Calu3 (cell line): ENCODE measurements at places on chromosomes 5 and 9. TPM values are rescaled to one million over a fixed set of nuclear protein-coding genes. Genes with fewer than 3 reads are reported as not detected.

The FOXD4L4 gene
- 1.5 and 1.8 TPM in 2 replicates for total RNA-seq

The PKD2L2 gene
- total RNA-seq = not detected in 2 replicates

The SLC6A18 gene
- not detected in 2 replicates for total RNA-seq

The INSYN2B gene
- not detected in 2 replicates for total RNA-seq

GRCh38 chr9:136433043-136433715 is 6.5 kb downstream of the INPP5E start:
- DNase-seq = no peak

- DNase-seq = no peak
Observed at GRCh38 chr5:173535976-173536639, 80.3 kb downstream of the BOD1 start.

- no peak for DNase-seq
Observed at GRCh38 chr5:34674187-34674586, 18.1 kb downstream of the RAI14 start.

- DNase-seq = no peak
Observed at GRCh38 chr5:15353086-15353645, 146.8 kb upstream of the FBXL7 start.

DNA sequence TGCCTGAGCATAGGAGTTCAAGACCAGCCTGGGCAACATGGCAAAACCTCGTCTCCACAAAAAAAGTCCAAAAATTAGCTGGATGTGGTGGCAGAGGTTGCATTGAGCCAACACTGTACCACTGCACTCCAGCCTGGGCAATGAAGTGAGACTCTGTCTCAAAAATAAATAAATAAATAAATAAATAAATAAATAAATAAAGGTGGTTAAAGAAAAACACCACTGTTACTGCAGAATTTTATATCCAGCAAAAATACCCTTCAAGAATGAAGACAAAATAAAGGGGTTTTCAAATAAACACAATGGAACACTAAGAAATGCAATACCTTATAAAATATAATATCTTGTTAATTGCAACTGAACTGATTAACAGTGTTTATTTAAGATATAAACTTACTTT is 150.2 kb upstream of the TBCA start:
- no peak for DNase-seq

DNA sequence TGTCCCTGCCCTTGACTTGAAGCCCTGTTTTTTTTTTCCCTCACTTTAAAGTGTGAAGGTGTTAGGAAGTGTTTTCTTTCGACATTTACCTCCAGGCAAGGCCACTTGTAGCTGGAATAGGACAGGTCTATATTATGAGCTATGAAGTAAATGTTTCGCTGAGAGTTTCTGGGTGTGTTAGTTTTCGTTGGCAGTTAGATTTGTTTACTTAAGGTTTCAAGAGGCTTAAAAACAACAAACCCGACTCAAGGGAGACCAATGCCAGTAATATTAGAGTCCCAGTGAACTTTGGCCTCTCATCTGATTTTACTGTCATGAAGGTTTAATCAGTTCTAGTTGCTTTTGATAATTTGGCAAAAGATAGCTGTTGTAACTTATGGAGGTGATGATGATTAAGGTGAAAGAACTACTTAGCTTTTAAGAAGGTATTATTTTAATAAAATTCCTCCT is 25.2 kb downstream of the OCLN start:
- peak; percentile 22 for DNase-seq

GRCh38 chr5:170631466-170632195 is 127.8 kb downstream of the KCNIP1 start:
- peak; percentile 64 for DNase-seq

GRCh38 chr5:8864053-8864452 is 681.8 kb downstream of the SEMA5A start:
- DNase-seq = peak; percentile 18

DNA sequence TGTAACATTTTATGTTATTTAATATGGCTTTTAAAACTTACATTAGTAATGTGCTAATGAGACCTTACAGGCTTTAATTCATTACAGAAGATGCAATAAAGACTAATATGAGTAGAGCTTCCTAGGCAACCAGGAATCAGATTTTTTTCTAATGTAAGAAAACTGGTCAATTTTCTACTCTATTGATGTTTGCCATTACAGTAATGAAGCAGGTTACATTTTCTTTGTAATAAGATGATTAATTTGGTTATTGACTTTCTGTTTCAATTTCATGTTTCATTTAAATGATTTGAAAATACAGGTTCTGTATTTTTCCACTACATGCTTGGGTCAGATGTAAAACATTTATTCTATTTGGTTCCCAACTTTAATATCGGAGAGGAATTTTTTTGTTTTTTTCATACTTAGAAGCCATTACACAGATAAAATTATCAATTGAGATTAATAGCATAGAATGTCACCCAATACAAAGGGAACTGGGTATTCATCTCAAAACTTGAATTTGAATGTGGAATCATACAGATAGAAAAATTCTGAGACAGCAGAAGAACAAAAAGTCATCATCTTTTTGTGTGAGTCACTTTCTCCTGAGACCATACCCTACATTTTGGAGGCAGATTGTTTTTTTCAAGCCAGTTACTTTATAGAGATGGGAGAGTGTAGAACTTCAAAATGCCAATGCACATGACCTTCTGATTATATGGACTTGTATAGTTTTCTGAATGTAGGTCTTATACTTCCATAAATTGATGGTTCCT is 133.6 kb upstream of the HMHB1 start:
- no peak for DNase-seq

DNA sequence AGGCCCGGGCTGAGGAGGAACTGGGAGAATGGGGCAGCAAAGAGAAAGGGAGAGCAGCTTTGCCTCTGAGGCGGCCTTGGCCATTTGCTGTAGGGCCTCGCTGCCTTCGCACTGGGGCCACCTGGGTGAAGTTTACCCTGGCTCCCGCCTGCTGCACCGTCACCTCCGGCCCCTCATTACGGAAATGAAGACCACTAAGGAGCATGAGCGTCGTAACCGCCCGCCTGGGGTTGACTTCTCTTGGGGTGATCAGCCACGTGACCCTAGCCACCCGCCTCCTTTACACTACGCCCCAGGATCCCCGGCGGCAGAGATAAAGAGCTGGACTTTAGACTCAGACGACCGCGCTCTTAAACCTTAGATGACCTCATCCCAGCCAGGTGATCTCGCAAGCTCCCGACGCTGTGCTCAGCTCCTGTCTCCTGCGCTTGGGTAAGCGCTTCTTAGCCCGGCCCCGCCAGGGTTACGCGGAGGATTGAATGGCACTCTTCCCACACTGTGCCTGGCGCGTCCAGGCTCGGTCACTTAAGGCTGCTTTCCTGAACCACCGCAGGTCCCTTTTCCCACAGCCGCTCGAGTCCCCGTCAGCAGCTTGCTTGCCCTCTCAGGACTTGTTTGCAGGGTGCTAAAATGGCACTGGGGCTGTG is 107.9 kb upstream of the LARP1 start:
- peak; percentile 55 for DNase-seq

DNA sequence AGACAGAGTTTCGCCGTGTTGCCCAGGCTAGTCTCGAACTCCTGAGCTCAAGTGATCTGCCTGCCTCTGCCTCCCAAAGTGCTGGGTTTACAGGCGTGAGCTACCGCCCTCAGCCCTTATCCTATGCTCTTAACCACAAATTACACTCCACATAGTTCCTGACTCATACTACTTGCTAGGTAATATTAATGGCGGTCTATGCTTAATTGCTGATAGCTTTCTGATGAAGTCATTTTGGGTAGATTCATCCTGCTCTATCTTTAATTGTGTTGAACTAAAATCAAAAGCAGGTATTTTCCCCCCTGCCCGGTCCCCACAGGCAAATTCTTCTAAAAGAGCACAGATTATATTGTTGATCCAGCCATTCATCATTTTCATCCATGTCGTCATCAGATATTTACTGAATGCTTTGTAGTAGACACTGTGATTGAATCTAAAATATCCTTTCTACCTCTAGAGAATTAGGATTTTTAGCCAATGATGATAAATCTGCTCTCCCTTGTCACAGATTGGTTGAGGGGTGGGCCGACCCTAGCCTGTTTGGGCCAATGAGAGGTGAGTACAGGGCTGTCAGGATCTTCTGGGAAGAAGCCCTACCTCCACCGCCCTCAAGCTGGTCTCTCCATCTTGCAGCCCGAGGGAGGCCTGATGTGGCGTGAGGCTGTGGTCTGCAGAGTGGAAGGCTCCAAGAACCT is 144.8 kb downstream of the NR3C1 start:
- no peak for DNase-seq

GRCh38 chr5:42570966-42571960 is 148.0 kb downstream of the GHR start:
- DNase-seq = no peak

- DNase-seq = peak; percentile 51
Observed at GRCh38 chr5:58871648-58872242, 288.9 kb downstream of the RAB3C start.

DNA sequence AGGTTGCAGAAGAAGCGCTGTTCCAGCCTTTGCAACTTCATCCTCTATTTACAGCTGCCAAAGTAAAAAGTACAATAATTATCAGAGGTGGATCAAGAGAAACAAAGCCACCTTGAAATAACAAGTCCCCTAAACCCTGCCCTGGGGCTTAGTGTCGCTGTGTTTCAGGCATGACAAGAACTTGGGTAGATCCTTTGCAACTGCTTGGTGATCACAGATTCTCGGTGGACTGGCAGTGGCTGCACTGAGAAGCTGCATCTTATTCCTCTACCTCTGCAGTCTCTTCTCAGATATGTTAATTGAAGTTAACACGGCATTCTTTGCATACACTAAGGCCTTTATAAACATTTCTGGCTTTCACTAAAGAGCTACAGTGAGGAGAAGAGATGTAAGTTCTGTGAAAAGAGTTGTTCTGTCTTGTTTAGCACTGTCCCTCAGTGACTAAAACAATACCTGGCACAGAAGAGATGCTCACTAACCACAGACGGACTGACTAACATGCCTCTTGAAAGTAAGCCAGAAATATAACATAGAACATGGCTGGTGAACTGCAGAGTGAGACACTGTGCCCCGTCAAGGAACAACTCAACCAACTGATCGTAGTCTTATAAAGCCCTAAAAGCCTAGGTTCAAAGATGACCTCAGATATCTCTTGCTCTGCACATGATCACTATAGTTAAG is 144.2 kb downstream of the MLLT3 start:
- no peak for DNase-seq

DNA sequence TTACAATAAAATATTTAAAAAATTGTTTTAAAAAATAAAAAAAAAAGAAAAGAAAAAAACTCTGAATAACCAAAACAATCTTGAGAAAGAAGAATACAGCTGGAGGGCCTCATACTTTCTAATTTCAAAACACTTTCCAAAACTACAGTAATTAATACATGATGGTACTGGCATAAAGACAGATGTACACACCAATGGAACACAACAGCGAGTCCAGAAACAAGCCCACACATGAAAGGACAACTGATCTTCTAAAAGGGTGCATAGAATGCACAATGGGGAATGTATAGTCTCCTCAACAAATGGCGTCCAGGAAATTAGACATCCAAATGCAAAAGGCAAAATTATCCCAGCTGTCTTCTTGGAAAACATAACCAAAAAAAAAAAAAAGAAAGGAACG is 99.6 kb downstream of the LURAP1L start:
- no peak for DNase-seq

DNA sequence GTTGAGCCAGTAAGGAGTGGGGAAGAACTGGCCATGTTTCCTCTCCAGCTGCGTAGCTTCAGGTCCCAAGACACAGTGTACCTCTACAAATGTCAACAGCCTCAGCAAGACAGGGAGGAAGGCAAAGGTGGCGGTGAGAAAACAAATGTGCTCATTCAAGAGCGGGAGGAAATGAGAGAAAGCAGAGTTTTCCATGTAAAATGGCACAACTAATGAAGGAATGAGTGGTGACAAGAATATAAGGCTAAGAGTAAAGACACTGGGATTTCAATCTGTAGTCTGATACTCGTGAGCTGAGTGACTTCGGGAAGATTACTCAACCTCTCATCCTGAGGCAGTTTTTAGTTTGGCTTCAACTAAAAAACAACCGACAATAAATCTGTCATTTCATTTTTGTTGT is 67.6 kb downstream of the DPYSL3 start:
- no peak for DNase-seq

GRCh38 chr5:168174376-168174775 is 117.1 kb upstream of the WWC1 start:
- DNase-seq = no peak

DNA sequence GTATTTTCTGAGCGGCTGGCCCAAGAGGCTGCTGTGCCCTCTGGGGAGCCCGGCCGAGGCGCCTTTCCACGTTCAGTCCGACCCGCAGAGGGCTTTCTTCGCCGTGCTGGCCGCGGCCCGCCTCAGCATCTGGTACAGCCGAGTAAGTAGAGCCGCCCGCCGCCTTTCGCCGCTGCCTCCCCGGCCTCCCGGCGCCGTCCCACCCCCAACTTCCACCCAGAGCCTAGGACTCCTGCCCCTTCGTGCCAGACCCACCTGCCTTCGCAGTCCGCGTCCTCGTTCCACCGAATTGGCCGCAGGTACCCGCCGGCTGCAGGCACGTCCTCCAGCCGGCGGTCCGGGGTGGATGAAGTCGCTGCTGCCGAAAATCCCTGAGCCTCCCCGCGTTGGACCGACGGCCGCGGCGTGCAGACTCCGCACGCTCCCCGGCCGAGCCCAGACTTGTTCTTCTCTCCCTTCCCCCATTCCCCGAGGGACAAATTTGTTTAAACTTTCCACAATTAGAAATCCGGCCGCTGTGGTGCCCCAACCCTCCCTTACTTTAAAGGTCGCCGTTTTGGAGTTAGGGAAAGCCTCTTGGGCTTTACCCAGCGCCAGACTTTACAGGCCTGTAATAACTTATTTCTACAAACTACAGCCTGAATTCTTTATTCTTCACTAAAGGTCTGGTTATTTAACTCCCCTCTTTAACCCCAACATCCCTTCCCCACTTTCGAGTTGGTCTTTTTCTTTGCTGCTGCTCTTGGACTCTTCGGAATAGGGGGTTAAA is 589 bp downstream of the RIC1 start:
- peak; percentile 33 for DNase-seq

GRCh38 chr9:112443200-112443599 is 43.4 kb upstream of the KIAA1958 start:
- no peak for DNase-seq

DNA sequence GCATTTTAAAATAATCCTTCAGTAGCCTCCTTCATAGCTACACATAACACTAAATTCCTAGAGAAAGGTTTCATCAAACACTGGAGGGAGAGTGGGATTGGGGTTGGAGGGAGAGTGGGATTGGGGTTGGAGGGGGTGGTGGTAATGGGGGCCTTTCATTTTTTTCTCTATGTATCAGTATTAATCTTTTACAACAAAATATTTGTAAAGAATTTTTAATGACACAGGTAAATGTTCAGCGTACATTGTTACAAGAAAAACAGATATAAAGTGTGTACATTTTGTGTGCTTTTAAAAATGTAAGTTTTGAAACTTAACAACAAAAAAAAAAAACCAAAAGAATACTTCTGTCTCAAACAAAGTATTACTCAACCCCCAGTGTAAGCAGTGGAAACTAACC is 266.4 kb downstream of the DENND1A start:
- DNase-seq = no peak
